ENCODE measurements at places on chromosomes 3 and 15.
A peak's percentile ranks its signal among the peaks of the same experiment; 100 is the strongest.

GRCh38 chr3:100810671-100811070, 101.4 kb downstream of the TFG start:
- DNase-seq, result no peak

GRCh38 chr3:8734137-8734878, 706 bp downstream of the CAV3 start:
- DNase-seq, result no peak

DNA sequence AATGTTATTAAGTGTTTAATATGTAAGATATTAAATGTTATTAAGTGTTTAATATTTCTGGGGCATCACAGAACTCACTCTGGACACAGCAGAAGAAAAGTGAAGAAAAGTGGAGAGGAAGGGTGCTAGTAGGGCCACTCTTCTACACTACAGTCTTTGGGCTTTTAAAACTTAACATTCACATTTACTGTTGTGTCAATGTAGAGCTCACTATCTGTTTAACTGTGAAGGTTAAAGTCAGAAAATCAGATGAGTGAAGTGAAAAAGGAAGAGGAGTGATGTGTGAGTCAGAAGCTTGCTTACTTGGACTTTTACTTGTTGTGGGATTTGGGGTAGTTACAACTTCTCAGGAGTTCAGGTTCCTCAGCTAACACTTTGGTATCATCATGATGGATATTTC, 145.3 kb upstream of the DNAJC19 start:
- DNase-seq, result no peak

DNA sequence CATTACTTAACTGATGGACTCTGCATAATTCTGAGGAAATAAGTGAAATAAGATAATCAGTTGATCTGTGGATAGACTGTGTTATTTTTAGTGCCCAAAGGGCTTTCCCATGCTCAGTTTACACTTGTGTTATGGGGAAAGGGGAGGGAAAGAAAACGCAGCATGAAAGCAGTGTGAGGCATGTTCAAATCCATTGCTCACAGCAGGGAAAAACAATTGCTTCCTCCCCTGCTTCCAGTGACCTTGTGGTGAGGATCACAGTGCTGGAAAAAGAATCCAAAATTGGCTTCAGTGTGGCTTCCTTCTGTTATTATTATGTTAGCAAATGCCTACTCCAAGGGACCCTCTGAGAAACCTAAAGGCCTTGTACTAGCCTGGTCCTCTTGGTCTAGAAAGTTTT, 285.1 kb upstream of the CDIN1 start:
- no peak for DNase-seq

GRCh38 chr3:25571285-25571684, 93.4 kb downstream of the TOP2B start:
- no peak for DNase-seq

DNA sequence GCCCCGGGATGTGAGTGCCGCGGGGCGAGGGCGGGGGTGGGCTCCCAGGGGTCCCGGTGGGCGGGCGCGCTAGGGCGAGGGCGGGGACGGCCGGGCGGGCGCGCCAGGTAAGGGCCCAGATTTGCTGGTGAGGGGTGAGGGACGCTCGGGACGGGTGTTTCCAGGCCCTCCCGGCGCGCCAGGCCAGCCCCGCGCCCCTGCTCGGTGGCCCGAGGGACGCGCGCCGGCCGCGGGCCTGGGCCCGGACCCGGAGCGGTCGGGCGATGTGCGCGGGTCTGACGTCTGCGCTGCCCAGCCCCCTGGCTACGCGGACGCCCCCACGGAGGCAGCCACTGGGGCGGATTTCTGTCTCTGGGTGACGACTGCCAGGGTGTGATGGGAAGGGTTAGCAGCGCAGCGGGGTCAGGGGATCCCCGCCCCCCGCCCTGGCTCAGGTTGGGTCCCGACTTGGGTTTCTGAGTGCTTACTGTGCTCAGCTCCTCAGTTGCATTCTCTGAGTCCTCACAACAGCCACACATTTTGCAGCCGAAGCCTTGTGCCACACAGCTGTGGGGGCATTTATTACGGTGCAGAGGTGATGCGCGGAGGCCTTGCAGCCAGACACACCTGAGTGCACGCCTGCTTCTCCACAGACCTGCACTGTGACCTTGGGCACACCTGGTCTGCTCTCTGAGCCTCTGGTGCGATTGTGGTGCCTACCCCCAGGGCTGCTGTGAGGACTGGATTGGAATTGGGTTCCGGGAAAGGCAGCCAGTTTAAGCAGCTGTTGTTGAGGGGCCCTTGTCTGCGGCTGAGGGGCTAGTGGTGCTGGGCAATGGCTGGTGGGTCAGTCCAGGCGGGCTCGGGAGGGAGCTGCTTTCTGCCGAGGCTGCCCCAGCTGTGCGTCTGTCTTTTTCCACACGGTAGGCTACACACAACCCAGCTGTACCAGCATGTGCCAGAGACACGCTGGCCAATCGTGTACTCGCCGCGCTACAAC, 523 bp downstream of the HDAC11 start:
- DNase-seq, result peak; percentile 44

- no peak for DNase-seq
Observed at GRCh38 chr15:55917881-55918296, 75.5 kb downstream of the NEDD4 start.

DNA sequence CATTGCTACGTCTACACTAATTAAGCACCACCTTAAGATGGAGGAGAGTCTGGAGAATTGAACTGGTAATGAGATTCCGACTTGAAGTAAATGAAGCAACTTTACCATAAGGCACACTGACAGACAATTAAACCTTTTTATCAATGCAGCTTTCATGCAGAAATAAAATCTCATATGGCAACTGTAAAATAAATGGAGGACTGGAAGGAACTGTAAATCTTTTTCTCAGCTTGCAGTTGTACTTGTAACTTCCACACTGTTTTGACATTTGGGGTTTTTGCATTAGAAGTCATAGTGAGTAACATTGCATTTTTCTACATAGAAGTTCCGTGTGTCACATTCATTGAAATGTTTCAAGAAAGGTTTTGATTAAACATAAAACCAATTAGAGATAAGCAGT, 705.3 kb downstream of the NLGN1 start:
- no peak for DNase-seq

GRCh38 chr15:29740692-29741311, 81.5 kb downstream of the TJP1 start:
- no peak for DNase-seq

DNA sequence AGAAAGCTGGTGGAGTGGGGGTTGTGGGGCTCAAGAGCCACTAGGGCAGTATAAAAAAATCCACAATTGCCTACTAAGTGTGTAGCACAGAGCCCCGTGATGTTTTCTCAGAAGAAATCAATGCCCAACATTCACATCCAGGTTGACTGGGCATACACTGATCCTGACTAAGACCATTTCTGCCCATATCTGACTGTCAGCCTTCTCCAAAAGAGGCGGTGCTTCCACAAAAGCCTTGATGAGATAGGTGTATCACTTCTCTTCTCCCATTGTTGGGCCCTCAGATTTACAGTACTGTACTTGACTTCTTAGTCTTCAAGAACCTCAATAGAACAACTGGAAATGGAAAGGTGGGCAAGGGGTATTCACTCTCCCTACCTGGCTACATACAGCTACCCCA, 1.4 kb downstream of the POPDC2 start:
- no peak for DNase-seq

- DNase-seq, result no peak
Observed at GRCh38 chr3:13890377-13891016, 10.6 kb upstream of the WNT7A start.

DNA sequence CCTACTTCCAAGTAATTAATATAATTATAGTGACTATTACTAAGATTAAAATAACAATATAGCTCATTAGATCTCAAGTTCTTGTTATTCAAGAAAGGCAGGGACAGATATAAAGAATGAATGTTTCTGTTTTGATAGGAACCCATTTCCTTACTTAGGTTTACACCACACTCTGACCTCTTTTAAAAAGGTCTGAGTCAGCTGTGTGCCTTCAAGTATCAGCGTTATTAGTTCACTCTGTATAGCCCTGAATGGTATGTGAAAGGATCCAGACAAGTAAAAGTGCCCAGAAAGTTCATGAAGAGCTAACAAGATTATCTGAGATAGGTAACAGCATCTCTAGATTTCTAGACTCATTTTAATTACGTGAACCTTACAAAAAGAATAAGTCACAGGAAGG, 28.9 kb downstream of the PDCD10 start:
- DNase-seq, result no peak

- DNase-seq, result no peak
Observed at GRCh38 chr3:50508821-50509220, 5.4 kb upstream of the CACNA2D2 start.

DNA sequence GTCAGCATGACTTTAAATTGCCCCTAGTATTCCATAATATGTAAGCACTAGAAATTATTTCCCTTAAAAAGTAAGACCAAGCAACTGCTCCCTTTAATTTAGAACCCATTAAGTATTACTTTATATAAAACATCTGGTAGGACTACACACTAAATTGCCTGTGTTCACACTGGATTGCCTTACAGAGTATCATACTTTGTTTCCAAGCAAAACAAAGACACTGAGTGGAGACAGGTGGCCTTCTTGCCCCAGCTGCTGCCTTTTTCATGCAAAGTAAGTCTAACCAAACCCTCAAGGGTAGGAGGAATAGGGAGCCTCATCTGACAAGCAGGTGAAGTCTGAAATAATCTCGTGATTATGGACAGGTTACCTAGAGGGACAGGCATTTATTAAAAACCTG, 87.3 kb downstream of the PEX5L start:
- no peak for DNase-seq

DNA sequence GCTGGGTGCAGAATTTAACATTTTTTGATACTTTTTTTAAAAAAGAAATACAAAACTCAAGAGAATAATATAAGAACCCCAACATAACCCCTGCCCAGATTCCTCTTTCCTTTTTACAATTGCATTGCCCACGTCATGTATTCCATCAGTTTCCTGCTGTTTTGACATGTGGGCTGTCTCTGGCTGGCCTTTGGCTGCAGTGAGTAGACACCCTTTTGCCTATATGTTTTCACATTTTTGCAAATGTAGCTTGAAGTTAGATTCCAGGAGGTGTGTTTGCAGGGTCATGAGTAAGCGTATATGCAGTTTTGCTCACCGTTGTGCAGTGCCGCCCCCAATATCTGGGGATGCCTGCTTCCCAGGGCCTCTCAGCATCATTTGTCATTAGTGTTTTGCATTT, 28.0 kb upstream of the ATP10A start:
- no peak for DNase-seq

DNA sequence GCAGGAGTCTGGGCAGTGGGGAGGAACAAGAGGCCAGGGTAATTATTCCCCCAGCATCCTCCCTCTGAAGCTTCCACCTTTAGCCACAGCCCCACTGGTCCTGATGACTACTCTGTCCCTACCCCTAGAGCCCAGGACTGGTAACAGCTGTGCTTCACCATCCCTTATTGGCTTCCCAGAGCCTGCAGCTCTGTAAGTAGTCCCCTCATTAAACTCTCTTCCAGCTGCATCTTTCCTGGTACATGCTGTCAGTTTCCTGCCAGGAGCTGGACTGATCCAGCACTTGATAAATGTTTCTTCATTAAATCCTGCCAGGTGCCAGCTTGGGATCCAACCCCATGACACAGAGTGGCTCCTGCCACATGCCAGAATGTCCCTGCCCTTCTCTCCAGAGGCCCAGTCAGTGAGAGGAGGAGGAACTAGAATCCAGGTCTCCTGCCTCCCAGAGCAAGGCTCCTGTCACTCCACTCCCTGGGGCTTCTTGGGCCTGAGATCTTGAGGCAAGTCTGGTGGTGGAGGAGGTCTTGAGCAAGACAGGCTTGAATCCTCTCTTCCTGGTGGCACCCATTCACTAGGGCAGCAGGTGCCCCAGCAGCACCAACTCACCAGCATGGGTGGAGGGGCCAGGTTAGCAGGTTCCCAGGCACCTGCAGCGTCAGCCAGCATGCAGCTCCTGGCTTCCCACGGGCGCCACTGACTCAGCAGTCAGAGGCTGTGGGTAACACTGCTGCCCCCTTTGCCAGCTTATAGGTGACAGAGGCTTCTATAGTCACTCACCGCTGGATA, 27.6 kb downstream of the FBXW12 start:
- DNase-seq, result peak; percentile 7

- no peak for DNase-seq
Observed at GRCh38 chr15:83144771-83145170, 37.3 kb downstream of the TM6SF1 start.

GRCh38 chr3:154427685-154428285, 2.2 kb downstream of the GPR149 start:
- no peak for DNase-seq

DNA sequence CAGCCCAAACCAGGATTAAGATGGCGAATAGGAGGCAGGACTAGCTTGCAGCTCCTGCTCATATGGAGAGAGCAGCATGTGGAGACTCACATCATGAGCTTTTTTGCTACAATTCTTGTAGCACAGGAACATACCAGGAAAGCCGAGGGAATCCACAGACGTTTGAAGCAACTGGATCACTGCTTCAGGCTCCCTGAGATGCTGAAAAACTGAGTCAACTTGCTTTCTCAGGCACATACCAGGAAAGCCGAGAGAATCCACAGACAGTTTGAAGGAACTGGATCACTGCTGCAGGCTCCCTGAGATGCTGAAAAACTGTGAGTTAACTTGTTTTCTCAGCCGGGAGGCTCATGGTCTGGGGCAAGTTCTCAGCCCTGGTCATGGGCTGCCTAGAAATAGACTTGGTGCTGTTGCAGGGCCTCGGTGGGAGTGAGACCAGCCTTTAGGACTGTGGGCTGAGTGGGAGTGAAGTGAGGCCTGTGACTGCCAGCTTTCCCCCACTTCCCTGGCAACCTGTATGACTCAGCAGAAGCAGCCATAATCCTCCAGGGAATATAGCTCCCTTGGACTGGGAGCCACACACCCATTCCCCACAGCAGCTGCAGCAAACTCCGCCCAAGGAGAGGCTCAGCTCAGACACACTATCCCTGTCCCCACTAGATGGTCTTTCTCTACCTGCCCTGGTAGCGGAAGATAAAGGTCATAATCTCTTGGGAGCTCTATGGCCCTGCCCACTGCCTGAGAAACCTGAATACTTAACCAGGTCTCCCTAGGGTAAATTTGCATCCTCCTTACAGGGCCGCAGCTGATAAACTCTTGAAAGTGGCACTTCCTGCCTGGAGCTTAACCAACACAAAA, 51.9 kb upstream of the PFN2 start:
- no peak for DNase-seq

- DNase-seq, result no peak
Observed at GRCh38 chr15:74823324-74823723, 3.1 kb upstream of the CPLX3 start.

GRCh38 chr15:69403594-69403993, 10.6 kb upstream of the KIF23 start:
- DNase-seq, result no peak

GRCh38 chr3:181402347-181402746, 309.4 kb upstream of the SOX2 start:
- no peak for DNase-seq

DNA sequence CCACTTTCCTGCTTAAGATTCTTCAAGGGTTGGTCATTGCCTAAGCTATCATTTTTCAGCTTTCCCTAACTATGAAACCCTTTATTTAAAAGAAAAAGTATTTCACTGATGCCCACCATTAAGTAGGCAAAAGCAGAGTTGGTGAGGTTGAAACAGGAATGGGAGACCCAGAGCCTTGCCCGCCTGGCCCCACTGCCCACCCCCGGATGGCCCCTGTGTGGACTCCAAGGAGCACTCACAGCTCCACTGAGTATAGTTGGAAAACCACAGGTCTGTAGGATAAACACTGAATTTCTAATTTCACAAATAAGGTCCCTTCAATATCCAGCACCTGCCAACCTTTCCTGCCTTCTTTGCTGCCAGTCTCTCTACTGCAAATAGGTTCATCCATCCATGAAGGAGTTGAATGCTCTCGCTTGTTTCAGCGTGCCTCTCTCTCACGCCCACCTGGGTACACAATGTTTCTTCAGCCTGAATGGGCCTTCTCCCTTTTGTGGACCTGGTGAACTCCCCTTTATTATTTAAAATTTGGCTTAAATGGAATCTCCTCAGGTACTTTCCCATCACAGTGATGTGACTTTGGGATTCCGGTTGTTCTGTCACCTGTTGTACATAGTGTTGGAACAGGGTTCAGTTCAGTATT, 8.7 kb upstream of the ACAP2 start:
- no peak for DNase-seq
